ENCODE measurements at places on chromosomes 3 and 15.

DNA sequence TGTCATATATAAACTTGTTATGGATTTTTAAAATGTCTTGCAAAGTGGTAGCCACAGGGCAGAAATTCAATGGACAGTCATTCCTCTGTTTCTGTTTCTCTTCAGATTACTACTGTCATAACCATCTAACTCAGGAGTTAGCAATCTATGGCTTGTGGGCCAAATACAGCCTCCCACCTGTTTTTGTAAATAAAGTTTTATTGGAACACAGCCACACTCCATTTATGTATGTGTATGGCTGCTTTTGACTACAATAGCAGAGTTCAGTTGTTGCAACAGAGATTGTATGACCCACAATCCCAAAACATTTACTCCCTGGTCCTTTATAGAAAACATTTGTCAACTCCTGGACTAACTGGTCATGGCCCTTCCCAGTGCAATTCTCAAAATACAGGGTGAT, 20.0 kb downstream of the SLC27A2 start:
- no peak for DNase-seq

- DNase-seq = no peak
Measured at GRCh38 chr3:159187232-159187631, 385.4 kb downstream of the MFSD1 start.

GRCh38 chr15:41501191-41501917, 7.7 kb downstream of the ITPKA start:
- DNase-seq = no peak

DNA sequence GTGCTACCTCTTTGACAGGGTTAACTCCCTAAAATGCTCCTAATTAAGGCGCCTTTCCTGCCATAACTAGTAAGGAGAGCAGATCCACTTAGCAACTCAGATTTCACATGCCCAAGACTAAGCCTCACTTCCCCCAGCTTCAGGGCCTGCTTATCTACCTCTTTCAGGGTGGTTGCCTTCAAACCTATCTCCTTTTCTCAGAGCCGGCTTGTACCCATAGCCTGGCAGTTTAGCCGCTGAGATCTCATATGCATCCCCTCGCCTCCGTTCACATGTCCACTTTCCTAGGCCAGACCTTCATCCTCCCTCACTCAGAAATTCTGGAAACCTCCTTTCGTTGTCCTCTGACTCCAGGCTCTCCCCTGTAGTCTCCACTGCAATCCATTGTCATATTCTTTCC, 1.0 kb upstream of the FSTL1 start:
- no peak for DNase-seq

DNA sequence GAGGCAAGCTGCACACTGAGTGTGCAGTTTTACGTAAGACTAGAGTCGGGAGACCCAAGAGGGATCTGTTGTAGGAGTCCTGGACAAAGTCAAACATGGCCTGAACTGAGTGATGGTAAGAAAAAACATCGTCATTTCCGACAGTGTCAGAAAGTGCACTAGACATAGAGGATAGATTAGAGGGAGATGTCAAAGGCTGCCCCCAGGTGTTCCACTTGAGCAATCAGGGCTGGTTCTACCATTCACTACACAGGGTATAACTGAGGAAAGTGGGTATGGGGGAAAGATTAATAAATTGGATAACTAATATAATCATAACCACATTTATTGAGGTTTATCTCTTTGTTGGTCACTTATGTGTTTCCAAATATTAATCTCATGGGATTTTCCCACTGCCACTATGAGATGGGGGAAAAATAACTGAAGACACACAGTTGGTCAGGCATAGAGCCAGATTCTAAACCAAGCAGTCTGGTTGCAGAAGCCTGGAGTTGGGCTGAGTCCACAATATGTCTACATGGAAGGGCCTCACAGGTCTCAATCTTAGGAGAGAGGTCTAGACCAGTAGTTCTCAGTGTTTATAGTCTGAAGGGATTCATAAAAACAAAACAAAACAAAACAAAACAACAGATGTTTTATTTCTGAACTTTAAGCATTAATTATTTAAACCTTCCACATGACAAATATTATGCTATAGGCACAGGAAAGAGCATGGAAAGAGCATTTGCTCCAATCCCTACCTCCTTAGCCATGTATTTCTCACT, 766.5 kb downstream of the NTRK3 start:
- DNase-seq = no peak

DNA sequence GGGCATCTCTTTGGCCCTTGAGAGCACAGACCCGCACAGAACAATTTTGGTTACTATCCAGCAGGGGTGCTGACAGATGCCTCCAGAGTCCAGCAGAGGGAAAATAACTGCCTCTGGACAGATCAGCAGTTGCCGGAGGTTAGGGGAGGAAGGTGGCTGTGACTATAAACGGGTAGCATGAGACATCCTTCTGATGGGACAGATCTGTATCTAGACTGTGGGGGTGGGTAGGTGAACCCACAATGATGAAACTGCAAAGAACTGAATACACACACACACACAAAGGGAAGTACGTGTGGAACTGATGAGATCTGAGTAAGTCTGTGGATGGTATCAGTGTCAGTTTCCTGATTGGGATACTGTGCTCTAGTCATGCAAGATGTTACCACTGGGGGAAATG, 21.2 kb downstream of the ADAMTS7 start:
- no peak for DNase-seq

DNA sequence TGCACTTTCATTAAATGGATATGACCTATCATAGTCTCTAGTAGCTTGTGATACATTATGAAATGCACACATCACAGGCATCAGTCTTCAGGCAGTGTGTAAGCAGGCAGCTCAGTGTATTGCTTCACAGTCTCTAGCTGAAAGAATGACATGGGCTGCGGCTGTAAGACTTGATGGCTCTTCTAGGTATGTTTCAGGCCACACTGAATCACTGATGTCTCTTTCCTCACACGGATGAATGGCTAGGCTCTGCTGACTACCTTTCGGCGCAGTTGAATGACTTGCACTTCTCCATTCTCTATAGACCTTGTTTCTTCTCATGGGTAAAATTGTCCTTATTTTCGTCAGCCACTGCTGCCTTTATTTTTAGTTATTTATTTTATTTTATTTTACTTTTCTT, 15.4 kb downstream of the APH1B start:
- no peak for DNase-seq

DNA sequence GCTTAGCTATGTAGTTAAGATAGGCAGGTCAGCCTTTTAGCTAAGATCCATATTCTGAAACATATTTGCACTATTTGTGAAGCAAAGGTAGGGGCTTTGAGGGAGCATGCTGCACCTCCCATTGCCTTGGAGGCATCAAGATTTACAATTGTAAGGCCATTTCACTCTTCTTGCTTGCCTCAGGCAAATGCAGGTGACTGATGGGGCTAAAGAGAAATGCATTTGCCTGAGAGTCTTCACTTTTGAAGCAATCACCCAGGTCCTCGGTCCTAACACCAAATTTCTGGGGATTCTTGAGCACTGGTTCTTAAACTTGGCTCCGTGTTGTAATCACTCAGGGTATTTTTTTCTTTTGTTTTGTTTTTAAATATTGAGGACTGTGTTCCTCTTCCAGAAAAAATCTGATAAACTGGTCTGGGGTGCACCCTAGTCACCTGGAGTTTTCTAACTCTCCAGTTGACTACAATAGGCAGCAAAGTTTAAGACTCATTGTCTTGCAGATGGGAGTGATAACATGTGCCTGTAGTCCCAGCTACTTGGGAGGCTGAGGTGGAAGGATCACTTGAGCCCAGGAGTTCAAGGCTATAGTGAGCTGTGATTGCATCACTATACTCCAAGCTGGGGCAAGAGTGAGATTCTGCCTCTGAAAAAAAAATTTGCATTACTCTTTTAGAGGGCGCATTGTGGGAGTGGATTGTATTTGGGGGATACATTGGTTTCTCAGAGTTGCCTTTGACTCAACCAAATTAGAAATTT, 68.1 kb downstream of the EOMES start:
- DNase-seq = no peak

- DNase-seq = no peak
Measured at GRCh38 chr3:54303517-54304375, 181.4 kb downstream of the CACNA2D3 start.
